ENCODE measurements at places on chromosomes 12 and 14.

DNA sequence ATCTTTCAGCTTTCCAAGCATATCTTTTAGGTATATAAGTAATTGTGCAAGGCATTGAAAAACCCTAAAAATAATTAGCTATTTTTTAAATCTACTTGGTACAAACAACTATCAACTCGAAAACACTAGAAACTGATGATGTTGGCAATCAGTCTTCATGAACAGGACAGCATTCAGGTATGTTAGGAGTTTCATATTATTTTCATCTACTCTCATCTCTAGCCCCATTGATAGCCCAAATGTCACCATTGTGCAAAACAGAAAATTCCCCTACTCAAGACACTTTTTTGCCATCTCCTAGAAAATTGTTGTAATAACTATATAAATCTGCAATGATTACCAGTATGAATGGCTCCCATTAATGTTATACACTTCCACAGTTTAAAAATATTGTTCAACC lies 144.5 kb upstream of the KRAS start:
- DNase-seq = no peak

GRCh38 chr14:49935526-49935925 lies 42.6 kb downstream of the ARF6 start:
- no peak for DNase-seq

DNA sequence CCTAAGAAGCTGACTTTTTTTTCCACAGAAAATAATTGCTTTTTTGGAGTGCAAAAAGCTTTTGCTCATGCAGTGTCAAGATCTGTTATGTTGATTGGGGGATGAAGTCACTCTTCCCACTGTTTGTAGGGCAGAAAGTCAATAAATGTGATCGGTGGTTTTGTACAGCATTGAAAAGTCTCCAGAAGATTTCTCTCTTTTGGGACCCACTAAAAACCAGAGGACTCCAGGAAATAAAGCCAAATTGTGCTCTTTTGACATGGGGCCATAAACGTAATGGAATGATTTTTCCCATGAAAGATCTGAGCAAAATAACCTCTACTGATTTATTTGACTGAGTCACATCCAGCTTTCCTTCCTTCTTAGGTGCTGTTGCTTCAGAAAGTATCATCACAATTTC lies 122.5 kb downstream of the SNAPC1 start:
- no peak for DNase-seq

GRCh38 chr12:111138016-111138415 lies 217.6 kb upstream of the MYL2 start:
- no peak for DNase-seq

DNA sequence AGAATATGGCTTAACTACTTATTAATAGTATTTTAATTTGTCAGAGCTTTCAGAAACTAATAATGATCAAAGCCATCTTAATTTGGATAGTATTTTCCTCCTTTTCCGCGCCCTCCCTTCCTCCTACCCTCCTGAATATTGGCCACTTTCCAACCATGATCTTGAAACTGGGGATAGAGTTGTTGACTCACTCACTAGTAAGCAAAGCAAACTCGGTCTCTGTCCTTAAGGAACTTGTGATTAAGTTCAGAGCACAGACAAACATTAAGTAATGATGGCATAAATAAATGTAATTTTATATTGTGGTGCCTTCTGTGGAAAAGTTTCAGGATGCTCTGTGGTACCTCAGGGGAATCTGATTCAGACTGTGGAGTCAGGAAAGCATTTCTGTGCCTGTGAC lies 75.7 kb downstream of the LRRK2 start:
- DNase-seq = no peak

DNA sequence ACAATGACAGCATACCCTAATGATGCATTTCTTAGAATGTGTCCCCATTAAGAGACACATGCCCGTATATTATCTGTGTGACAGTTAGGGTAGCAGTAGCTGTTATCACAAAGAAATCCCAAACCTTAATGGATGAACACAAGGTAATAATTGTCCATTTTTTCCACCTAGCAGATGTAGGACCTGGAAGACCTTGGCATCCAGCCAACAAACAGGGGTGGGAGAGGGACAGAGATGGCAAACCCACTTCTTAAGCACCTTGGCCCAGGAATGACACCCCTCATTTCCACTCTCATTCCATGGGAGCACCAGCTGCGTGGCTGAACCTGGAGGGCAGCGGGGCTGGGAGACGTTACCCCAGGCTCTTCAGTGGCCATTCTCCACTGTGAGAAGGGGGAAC lies 679.0 kb downstream of the AACS start:
- no peak for DNase-seq

- DNase-seq = no peak
Measured at GRCh38 chr14:68762953-68763764, 29.7 kb downstream of the ZFP36L1 start.

GRCh38 chr12:96383371-96383770 lies 16.9 kb downstream of the CDK17 start:
- no peak for DNase-seq

DNA sequence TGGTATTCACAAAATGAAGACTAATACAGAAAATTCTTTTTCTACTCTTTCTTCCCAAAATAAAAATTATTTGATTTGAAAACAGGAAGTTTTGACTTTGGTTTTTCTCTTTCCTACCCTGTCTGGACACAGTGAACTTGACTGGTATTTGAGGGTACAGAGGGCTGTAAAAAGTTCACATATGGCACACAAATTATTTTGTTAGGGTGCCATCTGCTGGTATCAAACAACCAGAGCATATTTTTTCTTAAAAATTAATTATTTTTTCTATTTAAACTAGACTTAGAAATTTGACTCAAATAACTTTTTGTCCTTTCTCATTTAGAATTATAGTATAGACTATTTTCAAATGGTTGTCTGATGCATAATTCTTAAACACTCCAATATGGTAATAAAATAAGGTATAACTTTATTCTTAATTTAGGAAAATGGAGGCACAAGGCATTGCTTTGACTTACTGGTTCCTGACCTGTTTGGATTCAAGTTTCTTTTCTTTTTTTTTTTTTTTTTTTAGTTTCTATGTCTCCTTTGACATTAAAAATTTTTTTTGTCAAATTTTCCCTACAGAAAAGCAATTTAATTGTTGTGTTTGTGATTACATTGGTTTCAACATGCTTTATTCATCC lies 390.6 kb downstream of the PRKD1 start:
- DNase-seq = no peak

DNA sequence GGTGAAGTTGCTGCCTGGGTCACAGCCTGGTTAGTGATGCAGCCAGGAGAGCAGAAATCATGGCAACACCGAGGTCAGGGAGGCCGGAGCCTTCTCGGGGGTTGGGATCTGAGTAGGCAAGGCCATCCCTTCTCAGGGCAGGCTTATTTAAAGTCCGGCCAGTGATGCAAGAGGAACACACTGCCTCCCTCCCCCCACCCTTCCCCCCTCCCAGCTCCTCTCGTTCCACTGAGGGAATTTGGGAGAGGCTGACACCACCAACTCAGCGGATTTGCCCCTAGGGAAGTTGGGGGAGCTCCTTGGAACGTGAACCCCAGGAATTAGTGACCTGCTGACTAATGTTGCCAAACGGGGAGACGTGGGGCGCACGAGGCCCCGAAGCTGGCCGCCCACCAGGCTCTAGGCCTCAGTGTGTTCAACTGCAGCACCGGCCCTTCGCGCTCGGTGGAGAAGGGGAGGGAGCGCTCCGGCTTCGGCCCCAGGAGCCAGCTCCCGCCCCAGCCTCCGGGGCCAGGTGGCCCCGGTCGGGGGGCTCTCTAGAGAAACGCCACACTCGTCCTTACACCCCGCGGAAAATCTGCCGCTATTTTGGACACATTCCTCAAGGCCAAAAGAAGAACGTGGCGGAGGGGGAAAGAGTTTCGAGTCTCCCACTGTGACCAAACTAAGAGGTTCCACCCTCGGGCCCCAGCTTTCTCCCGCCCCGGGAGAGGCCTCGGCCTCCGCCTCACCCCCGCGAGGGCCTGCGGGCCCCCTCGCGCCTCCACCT lies 1.6 kb downstream of the CTDSP2 start:
- DNase-seq = no peak

GRCh38 chr14:50083467-50084337 lies 32.7 kb downstream of the VCPKMT start:
- DNase-seq = no peak

DNA sequence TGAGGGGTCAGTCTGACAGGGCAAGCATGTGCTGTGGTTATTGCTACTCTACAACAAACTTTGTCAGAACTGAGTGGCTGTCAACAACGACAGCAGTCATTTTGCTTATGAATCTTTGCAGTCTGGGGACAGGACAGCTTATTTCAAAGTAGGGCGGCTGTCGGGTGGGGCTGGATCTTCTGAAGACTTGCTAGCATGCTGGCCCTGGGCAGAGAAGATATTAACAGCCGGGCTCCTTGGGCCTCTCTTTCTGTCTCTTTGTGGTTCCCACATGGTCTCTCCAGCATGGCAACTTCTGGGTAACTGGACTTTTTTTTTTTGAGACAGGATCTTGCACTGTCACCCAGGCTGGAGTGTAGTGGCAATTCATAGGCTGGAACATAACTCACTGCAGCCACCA lies 33.9 kb upstream of the ALDH2 start:
- DNase-seq = no peak

DNA sequence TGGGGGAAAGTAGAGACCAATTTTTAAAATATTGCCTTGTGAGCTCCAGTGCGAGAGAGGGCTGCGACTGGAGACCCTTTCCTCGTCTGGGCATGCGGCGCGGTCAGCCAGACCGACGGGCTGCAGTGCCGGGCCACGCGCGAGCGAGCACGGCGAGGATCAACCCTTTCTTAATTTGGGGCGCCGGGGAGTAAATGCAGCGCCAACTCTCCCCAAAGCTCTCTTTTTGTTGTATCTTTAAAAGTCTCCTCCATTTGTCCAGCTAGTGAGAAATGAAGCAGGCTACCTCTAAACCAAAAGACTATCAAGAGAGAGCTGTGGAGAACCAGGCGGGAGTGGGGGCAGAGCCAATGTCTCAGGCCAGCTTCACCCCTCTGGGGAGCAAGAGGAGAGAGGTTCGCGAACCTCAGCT lies 1.4 kb downstream of the SIX1 start:
- DNase-seq = no peak

GRCh38 chr12:67647181-67647798 lies 1.3 kb upstream of the DYRK2 start:
- DNase-seq = no peak

DNA sequence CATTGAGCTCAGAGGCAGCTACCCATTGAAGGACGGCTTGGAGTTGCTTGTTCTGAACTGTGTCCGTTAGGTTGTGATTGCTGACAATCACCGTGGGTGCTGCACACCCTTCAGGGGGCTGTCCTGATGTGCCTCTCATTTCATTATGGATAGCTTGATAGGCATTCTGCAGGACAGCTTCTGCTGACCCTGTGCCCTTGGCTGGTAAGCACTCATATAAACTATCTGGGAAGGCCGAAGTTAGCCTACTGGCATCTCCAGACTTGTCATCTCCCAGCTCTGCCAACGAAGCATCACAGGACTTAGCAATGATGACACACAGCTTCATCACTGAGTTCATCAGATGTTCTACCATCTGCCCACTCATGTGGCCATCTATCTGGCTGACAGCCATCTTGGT lies 22.3 kb downstream of the AKAP3 start:
- no peak for DNase-seq

DNA sequence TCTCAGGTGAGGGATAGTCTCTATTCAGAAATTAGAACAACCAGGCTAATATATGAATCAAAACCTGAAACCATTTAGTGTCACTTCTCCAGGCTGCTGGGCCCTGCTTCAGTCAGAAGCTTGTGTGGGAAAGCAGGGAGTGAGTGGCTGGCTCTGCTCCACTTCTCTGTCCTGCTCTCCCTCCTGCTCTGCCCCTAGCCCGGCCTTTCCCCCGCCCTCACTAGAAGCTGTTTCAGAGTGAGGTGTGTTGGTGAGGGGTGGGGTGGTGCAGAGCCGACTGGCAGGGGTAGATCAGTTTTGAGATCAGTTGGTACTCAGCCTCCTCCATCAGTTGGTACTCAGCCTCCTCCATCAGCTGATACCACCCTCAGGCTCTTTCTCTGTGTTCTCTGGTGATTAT lies 7.0 kb upstream of the PPP1R1A start:
- no peak for DNase-seq

DNA sequence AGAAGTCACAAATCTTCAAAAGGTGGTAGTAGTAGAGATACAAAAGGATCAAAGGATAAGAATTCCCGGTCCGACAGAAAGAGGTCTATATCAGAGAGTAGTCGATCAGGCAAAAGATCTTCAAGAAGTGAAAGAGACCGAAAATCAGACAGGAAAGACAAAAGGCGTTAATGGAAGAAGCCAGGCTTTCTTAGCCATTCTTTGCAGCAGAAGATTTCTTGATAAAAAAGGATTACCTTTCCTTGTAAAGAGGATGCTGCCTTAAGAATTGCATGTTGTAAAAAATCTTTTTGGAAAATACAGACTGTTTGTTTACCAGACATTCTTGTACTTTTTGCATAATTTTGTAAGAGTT lies 6.6 kb downstream of the PNN start:
- no peak for DNase-seq

- DNase-seq = peak; percentile 23
Measured at GRCh38 chr14:103910262-103910935, 17.9 kb upstream of the TDRD9 start.

GRCh38 chr12:20507056-20507455 lies 138.7 kb downstream of the PDE3A start:
- DNase-seq = no peak

DNA sequence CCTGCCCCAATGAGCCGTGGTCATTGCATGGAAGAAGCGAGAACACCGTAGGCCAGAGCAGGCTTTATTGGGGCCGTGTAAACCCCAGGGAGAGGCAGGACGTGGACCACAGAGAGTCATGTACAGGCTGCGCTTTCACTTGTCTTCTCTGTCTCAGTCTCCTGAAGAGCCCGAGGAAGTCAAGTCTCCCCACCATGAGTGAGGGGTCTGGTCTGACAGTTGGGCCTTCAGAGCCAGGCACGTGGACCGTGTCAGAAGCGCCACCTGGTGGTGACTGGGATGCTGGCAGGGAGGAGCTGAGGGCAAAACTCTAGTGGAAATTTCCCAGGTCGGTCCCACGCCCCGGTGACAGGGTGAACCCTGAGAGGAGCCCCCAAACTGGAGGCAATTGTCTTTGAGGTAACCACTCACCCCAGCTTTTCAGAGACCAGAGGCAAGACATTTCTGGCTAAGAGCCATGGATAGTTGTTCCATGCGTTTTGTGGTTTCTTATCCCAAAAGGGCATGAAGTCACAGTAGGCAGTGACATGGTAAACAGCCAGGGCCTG lies 17.4 kb downstream of the RPS6KL1 start:
- DNase-seq = no peak

GRCh38 chr12:93536766-93537488 lies 35.5 kb upstream of the SOCS2 start:
- DNase-seq = no peak

- DNase-seq = no peak
Measured at GRCh38 chr14:103521438-103521950, 1.1 kb downstream of the CKB start.

- no peak for DNase-seq
Measured at GRCh38 chr14:79165471-79166090, 995.4 kb downstream of the NRXN3 start.

GRCh38 chr12:41566703-41567102 lies 378.6 kb downstream of the PDZRN4 start:
- DNase-seq = no peak

DNA sequence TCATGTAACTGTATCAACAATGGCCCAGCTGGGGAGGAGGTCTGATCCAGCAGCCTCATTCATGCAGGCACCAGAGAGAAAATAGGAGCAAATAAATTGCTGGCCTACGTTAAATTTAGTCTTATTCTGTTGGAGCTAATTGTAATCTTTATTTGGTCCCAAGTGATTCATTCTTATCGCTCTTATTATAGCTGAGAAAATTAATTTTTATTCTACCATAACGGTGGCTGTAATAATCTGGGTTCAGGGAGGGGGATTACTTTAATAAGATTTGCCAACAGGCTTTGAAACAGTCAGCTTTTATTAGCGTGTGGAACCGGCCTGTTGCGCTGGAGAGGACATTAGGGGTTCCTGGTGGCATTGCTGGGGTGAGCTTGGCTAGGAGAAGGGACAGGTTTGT lies 254.9 kb downstream of the AACS start:
- DNase-seq = no peak

Data from BJ (cell line).